B cell (primary cell): ENCODE measurements at places on chromosomes 2 and 18. TPM values are rescaled to one million over a fixed set of nuclear protein-coding genes. Genes with fewer than 3 reads are reported as not detected.

PER2 gene
- 11.8 and 12.6 TPM in 2 replicates for total RNA-seq

HJURP gene
- 0.42 and 0.73 TPM in 2 replicates for total RNA-seq

TRPM8 gene
- not detected in 2 replicates for total RNA-seq

PTPRN gene
- not detected in 2 replicates for total RNA-seq

GPR35 gene
- total RNA-seq = 1.8 and 2.2 TPM in 2 replicates

EFR3B gene
- total RNA-seq = 0.12 and 0.15 TPM in 2 replicates

CRYBA2 gene
- total RNA-seq = not detected in 2 replicates
